ENCODE measurements at places on chromosomes 1 and 21.

GRCh38 chr1:112399456-112399855, 3.4 kb downstream of the CTTNBP2NL start:
- DNase-seq: no peak

DNA sequence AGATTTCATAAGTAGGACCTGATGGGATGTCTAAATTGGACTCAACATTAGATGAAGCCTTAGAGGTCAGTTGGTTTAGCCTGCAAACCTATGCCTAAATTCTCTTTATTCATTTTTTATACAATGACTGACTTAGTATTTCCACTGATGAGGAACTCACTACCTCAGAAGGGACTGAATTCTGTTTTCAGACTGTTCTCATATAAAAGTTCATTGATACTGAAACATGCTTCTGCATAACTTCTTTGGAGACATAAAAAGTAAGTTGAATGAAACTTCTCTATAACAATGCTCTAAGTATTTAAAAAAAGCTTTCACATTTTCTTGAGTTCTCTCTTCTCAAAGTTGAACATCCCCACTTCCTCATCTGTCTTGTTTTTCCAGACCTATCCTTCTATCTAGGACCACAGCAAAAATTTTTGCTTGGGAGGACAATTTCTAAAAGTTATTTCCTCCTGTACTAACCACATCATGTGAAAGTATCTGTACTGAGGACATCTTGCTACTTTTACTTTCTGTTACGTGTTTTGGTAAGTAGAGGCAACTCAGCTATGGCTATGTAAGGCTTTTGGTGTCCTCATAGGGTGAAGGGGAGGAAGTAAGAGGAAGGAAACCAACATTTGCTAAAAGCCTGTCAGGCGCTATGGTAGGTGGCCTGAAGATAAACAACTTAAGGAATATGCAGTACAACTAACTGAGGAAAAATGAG, 64.1 kb downstream of the USP24 start:
- DNase-seq: no peak

- DNase-seq: no peak
Observed at GRCh38 chr21:15126948-15127347, 62.1 kb upstream of the NRIP1 start.

GRCh38 chr1:33640114-33640660, 167.7 kb downstream of the ZSCAN20 start:
- DNase-seq: no peak

DNA sequence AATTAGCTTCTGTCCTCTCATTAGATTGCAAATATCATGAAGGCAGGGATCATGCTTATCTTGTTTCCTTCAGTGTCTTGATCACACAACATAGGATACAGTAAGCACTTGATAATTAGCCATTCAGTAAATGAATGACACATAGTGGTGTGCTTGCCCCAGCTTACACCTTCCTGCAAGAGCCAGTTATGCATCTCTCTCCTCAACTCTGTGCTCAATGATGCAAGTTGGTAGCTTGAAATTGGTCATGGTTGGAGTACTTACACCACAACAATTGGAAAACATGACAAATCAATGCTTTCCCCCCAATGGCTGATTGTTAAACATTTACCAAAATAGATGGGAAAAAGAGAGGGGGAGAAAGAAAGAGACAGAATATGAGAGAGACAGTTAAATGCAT, 129.2 kb downstream of the NUF2 start:
- DNase-seq: no peak
